Cortex of kidney (tissue), 1 donor: ENCODE measurements at places on chromosomes 2 and 18.

GRCh38 chr2:152348388-152348787, 13.4 kb downstream of the FMNL2 start:
- DNase-seq = no peak

- DNase-seq = no peak
Observed at GRCh38 chr2:64018701-64019082, 536 bp downstream of the VPS54 start.

GRCh38 chr2:237697586-237698357, 70.4 kb downstream of the LRRFIP1 start:
- DNase-seq = no peak

DNA sequence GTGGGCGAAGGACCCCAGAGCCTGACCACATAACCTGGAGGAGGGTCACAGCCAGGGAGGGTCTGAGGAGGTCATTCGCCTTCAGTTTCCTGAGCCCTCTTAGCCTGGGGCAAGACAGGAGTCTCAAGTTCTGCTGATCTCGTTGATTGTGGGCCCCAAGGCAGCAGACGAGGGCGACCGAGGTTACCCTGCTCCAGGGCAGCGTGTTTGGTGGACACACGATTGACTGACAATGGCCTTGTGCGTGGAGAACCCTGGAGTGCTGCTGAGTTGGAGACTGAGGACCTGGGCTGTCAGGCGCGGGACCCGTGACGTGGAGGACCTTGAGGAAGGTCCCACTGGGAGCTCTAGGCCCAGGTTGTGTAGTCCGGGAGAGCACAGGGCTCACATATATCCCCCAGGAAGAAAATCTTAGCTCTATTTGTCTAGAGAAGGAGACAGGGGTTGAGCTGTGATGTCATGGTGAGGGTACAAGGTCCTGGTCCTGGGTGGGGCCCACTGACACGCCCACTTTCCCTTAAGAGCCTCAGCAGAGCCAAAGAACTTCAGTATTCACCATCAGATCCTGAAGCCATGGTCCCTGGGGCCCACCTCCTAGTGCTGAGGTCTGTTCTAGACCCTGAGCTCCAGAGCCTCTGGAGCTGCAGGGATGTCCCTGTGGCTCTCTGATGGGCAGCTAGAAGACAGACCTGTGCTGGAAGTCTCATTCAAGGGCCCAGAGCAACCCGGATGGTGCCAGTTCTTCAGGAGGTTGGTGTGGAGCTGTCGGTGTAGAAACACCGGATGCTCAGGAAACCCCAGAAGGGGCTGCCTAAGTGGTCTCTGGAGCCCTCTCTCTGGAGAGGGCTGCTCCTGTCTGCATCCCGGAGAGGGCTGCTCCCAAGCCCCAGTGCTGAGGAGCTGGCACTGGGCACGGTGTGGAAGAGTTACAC, 53.1 kb downstream of the DYSF start:
- no peak for DNase-seq

DNA sequence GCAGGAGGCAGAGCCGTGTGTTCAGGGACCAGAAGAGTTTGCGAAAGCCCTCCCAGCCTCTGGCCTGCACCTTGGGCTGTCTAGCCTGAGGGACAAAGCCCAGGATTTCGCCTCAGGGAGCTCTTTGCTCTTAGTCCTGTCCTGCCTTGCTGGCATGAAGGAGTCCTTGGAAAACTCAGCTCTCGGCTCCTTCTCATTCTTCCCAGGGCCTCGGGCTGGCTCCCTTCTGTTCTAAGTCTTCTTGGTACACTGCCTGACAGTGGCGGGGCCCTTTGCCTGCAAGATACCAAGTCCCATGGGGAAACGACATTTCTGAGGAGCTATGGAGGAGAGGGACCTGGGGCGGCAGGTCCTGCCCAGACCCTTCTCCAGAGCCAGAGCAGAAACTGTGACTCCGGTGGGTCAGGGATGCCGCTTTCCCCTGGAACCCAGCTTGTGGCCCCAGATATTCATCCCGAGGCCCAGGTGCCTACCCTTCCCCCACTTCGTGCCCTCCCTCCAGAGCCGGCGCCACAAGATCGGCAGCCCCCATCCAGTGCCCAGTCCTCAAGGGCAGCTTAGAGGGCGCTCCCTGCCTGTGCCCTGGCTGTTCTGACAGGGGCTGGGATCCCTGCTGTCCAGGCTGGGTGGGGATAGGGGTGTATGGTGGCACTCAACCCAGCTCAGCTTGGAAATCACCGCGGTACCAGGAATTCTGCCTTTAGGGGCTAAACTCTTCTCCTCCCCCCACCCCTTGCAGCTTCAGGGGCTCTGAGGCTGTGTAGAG, 5.5 kb upstream of the CYP26B1 start:
- no peak for DNase-seq

GRCh38 chr2:1601471-1602277, 142.6 kb downstream of the PXDN start:
- no peak for DNase-seq
